ENCODE measurements at places on chromosomes 11 and 22. TPM values are rescaled to one million over a fixed set of nuclear protein-coding genes. Genes with fewer than 3 reads are reported as not detected.

PLAAT5 gene
- 2.3 TPM for total RNA-seq

CABP4 gene
- not detected for total RNA-seq

KCNE3 gene
- total RNA-seq, result 8.5 TPM

PGA5 gene
- total RNA-seq, result not detected

NRIP3 gene
- total RNA-seq, result 0.94 TPM

MGAT3 gene
- 4.1 TPM for total RNA-seq

ADORA2A gene
- total RNA-seq, result 5.4 TPM

DEPDC7 gene
- 0.93 TPM for total RNA-seq

STARD10 gene
- total RNA-seq, result 19.7 TPM

C11orf86 gene
- not detected for total RNA-seq

DNAJB7 gene
- total RNA-seq, result not detected

Measured in pericardium fibroblast (primary cell).